GM18507 (cell line): ENCODE measurements at places on chromosomes 1 and 21.

DNA sequence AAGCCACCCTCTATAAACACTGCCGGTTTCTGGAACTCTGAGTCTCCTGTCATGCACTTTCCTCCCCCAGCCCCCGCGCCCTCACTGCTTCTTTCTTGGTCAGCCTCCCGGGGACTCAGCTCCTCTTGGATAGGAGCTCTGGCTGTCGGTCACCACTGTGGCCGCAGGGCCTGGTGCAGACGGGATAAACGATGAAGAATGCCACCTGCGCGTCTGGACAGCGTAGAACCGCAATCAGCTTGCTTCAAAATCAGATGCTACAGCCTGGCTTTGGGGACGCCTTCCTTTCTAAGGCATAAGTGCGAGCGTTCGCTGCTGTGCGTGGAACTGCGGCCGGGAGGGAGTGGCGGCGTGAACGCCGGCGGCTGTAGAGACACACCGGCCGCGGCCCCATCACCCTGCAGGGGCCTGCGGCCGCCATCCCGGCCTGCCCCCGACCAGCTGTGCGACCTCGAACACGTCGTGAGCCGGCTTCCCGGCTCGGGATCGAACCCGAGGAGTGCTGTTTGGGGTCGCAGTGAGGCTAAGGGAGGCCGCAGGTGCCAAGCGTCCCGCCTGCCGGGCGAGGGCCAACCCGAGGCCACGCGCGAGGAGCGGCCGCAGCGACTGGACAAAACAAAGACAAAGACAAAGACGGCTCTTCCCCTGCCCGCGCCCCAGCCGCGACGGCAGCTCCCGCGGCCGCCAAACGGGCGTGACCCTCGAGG, 688 bp downstream of the PTTG1IP start:
- no peak for DNase-seq

- DNase-seq: peak; percentile 66
These were observed at the start of gene DISP1 for GRCh38 chr1:222814536-222815439. Gene DISP1, plus strand, starts transcription at chr1:222815039. Its CDS starts 127,785 bp downstream, at chr1:222942824.

- DNase-seq: no peak
These were observed 175.1 kb upstream of the CSF3R start for GRCh38 chr1:36657826-36658225.

DNA sequence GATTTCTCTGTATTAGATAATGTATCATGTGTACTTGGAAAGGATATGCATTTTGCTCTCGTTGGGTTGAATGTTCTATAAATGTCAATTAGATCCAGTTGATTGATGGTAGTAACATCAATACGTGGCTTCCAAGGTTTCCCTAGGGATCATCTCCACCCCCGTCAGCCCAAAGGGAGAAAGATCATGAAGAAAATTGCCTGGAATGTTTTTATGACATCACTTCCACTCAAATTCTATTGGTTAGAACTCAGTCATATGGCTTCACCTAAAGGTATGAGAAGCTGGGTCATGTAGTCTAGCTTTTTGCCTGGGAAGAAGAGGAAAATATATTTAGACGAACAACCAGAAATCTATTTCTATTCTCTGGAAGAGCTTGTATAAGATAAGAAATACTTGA, at the start of gene C1orf185:
Gene C1orf185 (plus strand): TSS at position 253 of the 400 bp plus-strand sequence. CDS start 6 bp downstream, at position 259.
- DNase-seq: no peak

- DNase-seq: no peak
These were observed 164.7 kb upstream of the RGS18 start for GRCh38 chr1:191993549-191993948.

DNA sequence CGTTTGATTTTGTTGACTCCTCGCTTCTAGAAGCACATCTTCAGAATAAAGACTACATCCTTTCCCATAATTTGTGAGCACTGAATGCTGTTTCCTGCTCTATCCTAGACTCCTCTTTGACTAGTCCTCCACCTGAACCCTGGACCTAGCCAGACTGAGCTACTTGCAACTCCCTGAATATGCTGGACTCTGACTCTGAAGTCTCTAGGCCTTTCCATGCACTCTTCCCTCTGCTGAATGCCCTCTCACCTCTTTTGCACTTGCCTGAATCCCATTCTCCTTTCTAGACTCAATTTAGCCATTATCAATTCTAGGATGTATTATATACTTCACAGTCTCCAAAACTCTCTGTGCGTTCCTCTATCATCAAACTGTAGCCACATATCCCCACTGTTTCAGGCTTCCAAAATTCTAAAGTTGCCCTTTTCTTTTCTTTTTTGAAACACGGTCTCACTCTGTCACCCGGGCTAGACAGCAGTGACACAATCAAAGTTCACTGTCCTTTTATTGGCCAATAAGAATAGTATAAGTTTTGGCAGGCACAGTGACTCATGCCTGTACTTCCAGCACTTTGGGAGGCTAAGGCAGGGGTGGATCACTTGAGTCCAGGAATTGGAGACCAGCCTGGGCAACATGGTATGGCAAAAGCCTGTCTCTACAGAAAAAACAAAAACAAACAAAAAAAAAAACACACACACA, 127.0 kb downstream of the LTN1 start:
- no peak for DNase-seq

DNA sequence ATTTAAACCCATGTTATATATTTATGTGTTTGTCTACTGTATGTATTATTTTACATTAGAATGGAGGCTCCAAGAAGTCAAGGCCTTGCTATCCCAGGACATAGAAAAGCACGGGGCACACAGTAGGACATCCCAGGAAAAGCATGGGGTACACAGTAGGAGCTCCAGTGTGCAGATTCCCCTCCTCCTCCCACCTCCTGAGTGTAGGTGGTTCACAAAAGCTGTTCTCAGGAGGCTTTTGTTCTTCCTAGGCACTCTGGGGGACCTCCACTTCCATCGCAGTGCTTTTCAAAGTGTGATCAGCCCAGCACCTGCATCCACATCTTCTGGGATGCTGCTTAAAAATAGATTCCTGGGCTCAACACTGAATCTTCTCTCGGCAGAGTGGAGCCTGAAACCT, 30.8 kb upstream of the VTCN1 start:
- no peak for DNase-seq

DNA sequence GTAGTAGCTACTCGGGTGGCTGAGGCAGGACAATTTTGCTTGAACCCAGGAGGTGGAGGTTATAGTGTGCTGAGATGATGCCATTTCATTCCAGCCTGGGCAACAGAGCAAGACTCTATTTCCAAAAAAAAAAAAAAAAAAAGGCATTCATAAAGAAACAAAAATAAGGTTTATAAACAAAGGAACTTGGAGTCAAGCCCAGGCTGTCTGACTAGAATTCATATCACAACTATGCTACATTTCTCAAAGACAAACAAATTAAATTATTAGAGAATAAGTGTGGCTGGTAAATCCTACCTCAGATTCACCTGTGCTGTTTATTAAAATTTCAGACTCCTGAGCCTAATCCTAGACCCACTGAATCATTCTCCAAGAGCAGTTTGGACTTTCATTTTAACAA, 4.2 kb downstream of the GCLM start:
- no peak for DNase-seq

DNA sequence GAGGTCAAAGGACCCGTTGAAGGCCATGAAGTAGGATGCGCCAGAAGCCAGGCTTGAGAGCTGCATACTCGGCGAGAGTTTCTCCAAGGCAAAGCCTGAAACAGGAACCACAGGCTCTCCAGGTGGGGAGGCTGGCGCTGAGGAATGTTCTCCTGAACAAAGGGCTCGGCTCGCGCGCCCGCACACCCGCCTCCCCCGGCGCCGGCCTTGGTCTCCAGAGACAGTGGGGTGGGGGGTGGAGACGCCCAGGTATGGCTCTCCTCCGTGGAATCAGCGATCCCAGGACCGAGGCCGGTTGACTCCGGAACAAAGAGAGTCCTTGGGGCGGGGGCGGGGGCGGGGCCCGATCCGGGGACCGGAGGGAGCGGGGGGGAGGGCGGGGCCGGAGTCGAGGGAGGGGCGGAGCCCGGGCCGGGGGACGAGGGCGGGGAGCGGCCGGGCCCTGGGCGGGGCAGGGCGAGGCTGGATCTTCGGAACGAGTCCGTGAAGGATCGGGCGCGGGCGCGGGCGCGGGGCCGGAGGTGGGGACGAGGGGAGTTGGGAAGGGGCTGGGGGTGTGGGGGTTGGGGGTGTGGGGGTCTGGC, 85.0 kb downstream of the NKAIN1 start:
- DNase-seq: peak; percentile 65

- no peak for DNase-seq
These were observed 3.5 kb upstream of the SLC44A5 start for GRCh38 chr1:75614399-75614756.

DNA sequence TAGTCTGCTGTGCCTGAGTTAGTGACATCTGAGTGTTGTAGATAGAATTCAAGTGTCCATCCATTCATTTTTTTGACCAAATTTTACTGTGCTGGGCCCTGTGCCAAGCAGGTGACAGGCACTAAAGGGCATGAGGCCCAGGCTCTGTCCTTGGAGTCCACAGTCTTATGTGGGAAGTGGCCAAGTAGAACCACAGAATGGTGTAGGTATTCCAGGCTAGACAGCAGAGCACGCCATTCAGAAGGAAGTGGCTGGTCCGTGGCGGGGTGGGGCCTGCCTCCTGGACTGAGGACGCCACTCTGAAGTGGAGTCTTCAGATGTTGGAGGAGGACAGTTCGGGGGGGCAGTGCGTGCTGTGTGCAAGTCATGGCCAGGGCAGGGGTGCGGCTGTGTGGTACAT, 68.9 kb upstream of the ACTL8 start:
- DNase-seq: no peak

DNA sequence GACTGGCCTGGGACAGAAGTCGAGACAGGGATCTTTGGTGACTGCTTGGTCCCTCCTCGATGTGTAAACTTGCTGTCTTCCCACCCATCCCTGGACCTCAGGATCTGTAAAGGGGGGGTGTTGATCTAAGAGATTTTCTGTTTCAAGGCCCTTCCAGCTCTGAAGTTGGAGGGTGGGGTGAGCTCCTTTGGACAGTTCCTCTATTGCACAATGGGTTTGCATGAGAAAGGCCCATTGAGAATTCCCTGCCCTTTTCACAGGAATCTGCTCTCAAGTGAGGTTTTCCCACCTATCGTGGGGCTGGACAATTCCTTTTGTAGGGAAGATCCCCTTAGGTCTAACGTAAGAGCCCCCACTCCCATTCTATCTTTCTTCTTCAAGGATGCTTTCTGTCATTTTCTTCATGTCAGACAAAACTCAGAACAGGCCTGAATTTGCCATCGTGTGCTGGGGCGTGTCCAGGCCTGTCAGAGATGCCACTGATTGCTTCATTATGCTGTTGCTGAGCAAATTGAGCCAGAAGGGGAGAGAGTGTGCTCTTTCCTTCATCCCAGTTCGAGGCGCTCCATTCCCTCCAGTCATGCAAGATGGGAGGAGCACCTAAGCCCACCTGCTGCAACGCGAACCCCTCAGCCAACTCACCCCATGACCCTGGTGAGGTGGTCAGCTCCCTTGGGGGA, 149.9 kb upstream of the IGSF21 start:
- no peak for DNase-seq

DNA sequence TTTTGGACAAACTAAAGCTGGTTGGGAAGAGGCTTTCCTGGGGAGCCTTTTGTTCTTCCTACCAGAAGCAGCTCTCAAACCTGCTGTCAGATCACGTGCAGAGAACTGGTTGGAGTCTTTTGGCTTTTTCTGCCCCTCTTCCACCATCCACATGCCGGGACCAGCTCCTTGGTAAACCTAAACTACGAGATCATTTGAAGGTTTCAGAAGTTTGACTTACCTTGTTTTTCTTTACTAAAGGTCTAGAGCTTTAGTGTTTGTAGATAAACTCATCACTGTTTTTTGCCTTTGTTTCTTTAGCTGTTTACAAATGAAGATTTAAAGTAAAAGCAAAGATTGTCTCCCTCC, 113.4 kb downstream of the HLX start:
- no peak for DNase-seq

GRCh38 chr1:109629372-109630030, 9.9 kb downstream of the AMPD2 start:
- no peak for DNase-seq

GRCh38 chr1:41416081-41416480, 54.8 kb downstream of the FOXO6 start:
- no peak for DNase-seq

DNA sequence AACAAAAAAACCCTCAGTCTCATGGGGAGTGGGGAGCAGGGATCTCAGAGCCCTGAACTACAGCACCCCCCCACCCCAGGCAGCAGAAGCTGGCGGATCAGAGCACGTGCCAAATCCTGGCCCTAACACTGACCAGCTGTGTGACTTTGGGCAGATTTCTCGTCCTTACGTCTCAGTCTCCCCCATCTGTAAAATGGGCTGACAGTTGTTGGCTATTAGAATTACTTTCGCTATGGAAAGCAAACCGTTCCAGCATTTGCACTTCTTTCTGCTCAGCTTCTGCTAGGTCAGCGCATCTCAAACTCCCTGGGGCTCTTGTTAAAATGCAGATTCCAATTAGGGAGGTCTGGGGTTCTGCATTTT, 15.5 kb downstream of the TNFRSF8 start:
- no peak for DNase-seq

DNA sequence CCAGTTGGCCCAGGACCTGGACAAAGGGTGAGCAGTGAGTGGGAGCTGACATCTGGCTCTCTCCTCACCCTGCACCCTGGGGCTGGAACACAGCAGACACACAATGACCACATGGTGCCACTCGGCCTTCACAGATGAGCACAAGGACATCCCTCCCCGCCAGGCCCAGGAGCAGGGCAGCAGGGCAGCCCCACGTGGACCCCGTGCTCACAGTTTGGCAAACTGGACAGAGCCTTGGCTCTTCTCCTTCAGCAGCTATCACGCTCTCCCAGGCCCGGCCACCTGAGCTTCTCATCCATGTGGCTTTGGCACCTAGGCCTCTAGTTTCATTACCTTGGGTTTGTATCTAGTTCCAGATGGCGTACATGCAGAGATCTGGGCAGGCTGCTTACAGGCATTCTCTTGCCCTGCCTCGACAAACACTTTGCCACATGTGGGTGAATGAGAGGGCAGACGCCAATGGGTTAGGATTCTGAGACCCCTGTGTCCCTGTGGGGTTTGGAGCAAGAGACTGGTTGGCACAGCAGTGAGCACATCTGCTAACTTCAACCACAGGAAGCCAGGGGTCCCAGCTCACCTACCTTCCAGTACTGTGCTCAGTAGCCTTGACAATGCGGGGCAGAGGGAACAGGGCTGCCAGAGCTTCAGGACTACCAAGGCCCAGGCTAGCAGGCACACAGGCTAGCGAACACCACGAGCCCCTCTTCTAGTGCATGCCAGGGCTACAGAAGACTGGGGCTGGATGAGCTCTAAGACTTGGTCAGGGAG, 3.4 kb upstream of the PTPRF start:
- no peak for DNase-seq

DNA sequence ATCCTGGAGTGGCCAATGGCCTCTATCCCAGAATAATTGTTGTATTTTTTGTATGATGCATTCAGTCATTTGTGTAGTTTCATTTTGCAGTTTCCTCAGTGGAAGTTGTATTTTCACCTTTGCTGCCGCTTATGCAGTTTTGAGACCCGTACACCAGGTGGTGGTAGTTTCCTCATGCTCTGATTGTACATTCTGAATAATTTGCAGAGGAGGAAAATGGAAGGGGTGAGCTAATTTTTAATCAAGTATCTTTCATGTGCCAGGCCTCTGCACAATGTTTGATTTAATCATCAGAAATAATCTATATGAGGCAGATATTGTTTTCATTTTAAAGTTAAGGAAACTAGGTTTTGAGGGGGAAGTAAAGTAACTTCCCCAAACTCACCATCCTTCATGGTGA, 29.5 kb downstream of the HLX start:
- no peak for DNase-seq
